ENCODE measurements at places on chromosomes 11 and 22. TPM values are rescaled to one million over a fixed set of nuclear protein-coding genes. Genes with fewer than 3 reads are reported as not detected.

Gene SCARF2
- total RNA-seq = 0.70 TPM

Gene IL18
- not detected for total RNA-seq

DNA sequence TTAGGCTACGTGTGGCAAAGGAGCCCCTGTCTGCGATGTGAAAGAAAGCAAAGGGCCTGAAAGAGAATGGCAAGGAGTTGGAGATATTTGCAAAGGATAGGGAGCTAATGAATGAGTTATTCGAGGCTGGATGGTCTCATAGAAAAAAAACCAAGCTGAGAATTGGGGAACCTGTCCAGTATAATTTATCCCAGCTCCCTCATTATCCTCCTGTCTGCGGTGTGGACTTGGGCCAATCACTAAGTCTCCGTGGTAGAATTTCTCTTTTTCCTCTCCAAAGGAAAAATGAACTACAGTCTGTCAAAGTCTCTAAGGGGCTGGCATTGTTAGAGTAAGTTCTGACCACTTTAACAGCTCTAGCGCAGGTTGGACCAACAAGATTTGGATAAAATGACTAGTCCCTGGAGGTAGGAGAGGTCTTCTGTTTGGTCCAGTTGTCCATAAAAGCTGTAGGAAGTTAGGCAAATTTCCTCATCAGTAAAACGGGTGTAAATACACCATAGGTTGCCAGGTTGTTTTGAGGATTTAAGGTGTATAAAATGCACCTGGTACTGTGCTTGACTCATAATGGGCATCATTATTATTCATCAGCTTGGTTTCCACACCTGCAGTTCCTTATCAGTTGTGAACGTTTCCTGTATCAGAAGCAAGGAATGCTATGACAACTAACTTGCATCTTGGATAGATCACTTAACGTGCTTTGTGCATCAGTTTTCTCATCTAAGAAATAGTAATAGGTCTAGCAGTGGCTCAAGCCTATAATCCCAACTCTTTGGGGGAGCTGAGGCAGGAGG is 10.3 kb upstream of the CDON start:
- no peaks in the 10 kb centered on the region for H3K36me3 ChIP-seq
- H3K4me3 ChIP-seq = no peak overlapping the region
- H3K4me1 ChIP-seq = no peaks in the 10 kb centered on the region
- peaks cover 9% of the 10 kb centered on the region for H3K27me3 ChIP-seq
- no peak for DNase-seq

GRCh38 chr11:134763030-134763388 is 351.0 kb upstream of the B3GAT1 start:
- no peak overlapping the region for H3K27ac ChIP-seq
- H3K4me3 ChIP-seq = no peak overlapping the region
- H3K4me1 ChIP-seq = no peaks in the 10 kb centered on the region
- DNase-seq = no peak
- peaks cover 12% of the 10 kb centered on the region for H3K27me3 ChIP-seq

GRCh38 chr11:83629775-83630174 is 343.6 kb upstream of the CCDC90B start:
- no peaks in the 10 kb centered on the region for H3K36me3 ChIP-seq
- no peaks in the 10 kb centered on the region for H3K4me1 ChIP-seq
- no peak overlapping the region for H3K27ac ChIP-seq

- H3K4me3 ChIP-seq = no peak overlapping the region
- no peak for DNase-seq
- H3K27ac ChIP-seq = no peak overlapping the region
- peaks cover under 1% of the 10 kb centered on the region for H3K27me3 ChIP-seq
These were observed 51.3 kb downstream of the TRIM29 start for GRCh38 chr11:120086651-120087050.

DNA sequence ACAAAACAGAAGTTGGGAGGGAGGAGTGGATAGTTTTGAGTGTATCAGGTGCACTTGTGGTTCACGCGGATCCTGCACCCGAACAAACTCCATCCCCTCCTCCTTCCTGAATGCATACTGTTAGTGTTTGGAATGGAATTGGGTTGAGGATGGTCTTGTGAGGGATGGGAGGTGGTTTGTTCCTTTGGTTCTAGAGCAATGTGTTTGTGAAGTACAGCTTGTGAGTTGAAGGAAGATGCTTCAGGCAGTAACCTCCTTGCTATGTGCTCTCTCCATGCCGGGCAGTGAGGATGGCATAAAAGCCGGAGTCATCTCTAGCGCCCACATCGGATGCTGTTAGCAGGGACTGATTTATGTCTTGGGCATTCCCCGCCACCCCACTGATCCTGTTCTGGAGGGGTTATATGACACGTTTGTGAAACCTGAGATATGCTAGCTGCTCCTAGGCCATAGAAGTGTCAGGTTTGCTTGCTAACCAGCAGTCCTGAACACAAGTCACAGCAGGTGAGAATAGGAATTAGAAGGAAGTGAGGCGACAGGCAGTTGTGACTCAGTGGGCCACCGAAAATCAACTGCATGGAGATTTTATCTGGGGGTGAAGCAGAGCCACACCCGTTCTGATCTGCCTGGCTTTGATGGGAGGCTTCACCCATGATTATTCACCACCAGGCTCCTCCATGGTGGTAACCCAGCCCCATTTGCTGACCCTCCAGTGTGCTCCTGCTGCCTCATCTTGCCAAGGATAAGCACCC is 2.2 kb downstream of the BCR start:
- peak overlapping the region; percentile 97 for H3K4me3 ChIP-seq
- no peaks in the 10 kb centered on the region for H3K27me3 ChIP-seq
- DNase-seq = peak; percentile 89
- peak overlapping the region; percentile 98 for H3K27ac ChIP-seq
